ENCODE measurements at places on chromosomes 3 and 15. TPM values are rescaled to one million over a fixed set of nuclear protein-coding genes. Genes with fewer than 3 reads are reported as not detected.

The SOX2 gene
- total RNA-seq, result not detected

The IQSEC1 gene
- total RNA-seq, result 12.6 TPM

The SV2B gene
- 0.65 TPM for total RNA-seq

The NLGN1 gene
- total RNA-seq, result 4.0 TPM
